ENCODE measurements at places on chromosomes 2 and 18.

- no peak for DNase-seq
Observed at GRCh38 chr2:44542520-44542919, 180.8 kb downstream of the CAMKMT start.

- peak; percentile 97 for DNase-seq
Observed at GRCh38 chr2:219245148-219245898, at the start of the genes GLB1L and STK16. TSS of gene GLB1L (minus strand) at chr2:219245444. CDS start at chr2:219243573, 1,871 bp downstream. TSS of gene STK16 (plus strand) at chr2:219245479. CDS start at chr2:219246000, 521 bp downstream.

GRCh38 chr18:12012697-12013096 lies 31.4 kb downstream of the IMPA2 start:
- DNase-seq, result no peak

GRCh38 chr2:219893541-219893940 lies 266.1 kb downstream of the SLC4A3 start:
- peak; percentile 18 for DNase-seq

GRCh38 chr18:51400721-51401120 lies 203.2 kb upstream of the MEX3C start:
- no peak for DNase-seq

- no peak for DNase-seq
Observed at GRCh38 chr2:5982193-5982902, 290.2 kb downstream of the SOX11 start.

- DNase-seq, result no peak
Observed at GRCh38 chr18:3869848-3870247, 419.9 kb downstream of the TGIF1 start.

All from islet precursor cell (in vitro differentiated cells).